Stomach (tissue), 19 donors: ENCODE measurements at places on chromosomes 2 and 18.
A peak's percentile ranks its signal among the peaks of the same experiment; 100 is the strongest.

DNA sequence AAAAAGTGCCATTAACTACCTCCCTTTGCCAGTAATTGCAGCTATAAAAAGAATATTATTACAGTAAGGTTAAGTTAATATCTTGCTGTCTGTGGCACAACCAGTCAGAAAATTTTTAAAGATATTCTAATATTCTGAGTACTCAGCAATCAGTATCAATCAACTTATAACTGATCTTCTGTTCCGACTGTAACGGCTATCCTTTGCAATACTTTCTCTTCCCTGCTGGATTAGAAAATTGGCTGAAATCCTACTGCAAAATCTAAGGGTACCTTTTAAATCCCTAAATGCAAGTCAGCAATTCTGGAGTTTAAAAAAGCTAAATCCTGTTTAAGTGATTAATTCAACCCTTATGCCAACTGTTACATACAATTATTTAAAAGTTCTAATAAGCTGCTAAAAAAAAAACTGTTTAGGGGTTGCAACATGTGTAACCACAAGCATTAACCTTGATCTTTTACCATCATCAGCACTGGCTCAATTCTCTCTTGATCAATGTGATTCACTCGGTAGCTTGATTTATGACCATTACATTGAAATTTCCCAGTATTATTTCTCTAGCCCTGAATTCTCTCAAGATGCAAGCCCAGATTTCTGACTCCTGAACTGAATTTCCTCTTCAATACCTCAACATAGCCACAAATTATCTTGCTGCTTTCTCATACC is 20.5 kb downstream of the GAREM1 start:
- DNase-seq = no peak

DNA sequence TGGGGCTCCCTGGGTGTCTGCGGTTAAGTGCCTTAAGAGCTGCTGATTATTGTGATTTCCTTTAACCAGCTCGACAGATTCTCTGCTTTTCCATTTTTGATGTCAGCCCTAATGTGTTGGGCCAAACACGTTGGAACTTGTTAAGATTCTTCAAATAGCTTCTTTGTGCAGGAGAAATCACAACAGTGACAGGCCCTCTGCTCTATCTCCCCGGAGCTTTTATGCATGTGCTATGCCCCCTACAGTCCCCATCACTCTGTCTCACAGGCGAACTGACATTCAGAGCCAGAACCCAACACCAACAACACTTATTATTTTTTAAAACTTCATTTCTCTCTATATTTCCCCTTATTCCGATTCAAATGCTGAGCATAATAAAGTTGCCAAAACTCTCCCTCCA is 371.7 kb upstream of the CELF4 start:
- DNase-seq = no peak

- no peak for DNase-seq
Measured at GRCh38 chr2:217616936-217617335, 385.9 kb downstream of the TNS1 start.

DNA sequence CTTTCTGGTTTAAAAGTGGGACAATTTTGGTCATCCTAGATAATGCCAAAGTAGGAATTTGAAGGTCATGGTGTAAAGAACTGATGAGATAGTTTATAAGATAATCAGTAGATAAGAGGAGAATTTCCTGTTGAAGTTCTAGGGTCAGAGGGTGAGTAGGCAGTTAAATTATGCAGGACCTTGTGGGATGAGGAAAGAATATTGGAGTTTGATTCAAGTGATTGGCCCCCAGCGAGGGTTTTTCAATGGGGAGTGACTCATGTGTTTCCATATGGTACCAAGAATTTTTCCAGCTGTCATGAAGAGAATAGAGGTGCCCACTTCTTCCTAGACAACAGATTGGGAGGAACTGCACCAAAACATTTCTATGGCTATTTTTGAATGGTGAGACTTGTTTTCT is 940.2 kb upstream of the ZEB2 start:
- no peak for DNase-seq

GRCh38 chr18:44245019-44245418 is 435.7 kb upstream of the SETBP1 start:
- DNase-seq = no peak

DNA sequence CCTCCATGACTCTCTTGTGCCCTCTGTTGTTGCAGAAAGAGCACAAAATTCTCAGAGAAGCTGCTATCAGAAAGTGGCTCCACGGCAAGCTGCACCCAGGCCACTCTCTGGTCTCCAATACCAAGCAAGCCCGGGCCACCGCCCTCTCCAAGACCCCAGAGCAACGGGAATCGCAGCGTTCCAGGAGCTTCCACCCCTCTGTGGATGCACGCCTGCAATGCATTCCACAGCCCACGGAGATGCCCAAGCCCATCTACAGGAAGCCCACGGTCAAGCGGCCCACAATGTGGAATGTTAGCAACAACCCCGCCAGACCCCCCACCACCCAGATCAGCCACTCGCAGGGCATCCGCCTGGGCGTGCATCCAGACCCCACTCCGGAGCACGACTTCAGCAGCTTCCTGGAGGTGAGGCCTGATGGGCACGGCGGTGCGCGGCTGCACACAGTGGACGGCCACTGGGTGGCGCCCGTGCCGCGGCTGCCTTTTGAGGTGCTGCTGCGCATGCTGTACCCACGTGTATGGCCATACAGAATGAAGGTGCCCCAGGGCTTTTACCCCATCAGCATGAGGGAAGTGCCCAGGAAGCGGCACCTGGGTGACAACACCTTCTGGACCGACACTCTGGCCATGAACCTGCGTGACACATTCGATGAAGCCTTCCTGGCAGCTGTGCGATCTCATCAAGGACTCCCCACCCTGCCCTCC is 6.3 kb downstream of the ANKRD53 start:
- peak; percentile 76 for DNase-seq
